Body of pancreas (tissue), 4 donors: ENCODE measurements at places on chromosomes 2 and 18. TPM values are rescaled to one million over a fixed set of nuclear protein-coding genes. Genes with fewer than 3 reads are reported as not detected.
A peak's percentile ranks its signal among the peaks of the same experiment; 100 is the strongest.

The C2orf66 gene
- 0.78 TPM for total RNA-seq

The ASB18 gene
- total RNA-seq, result not detected

The HOXD3 gene
- 0.26 TPM for total RNA-seq

The SERPINB13 gene
- total RNA-seq, result not detected

The SAG gene
- total RNA-seq, result not detected

DNA sequence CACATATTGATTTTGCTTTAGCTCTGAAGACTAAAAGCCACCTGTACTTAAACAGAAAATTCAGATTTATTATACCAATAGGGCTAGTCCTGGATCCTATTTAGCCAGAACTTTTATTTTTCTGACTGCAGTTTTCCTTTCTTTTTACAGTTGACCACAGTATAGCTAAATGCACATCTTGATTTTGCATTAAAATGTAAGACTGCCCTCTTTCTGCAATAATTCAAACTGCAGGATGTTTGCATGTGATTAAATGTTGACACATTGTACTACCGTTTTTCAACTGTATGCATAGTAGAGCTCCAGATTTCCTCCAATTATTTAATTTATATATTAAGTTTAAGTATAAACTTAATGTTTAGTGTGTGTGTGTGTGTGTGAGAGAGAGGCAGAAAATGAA is 1262.9 kb downstream of the SUCLG1 start:
- DNase-seq, result no peak

- no peak for DNase-seq
Observed at GRCh38 chr2:235716875-235717496, 223.1 kb downstream of the AGAP1 start.

- DNase-seq, result no peak
Observed at GRCh38 chr2:241509155-241509784, 886 bp upstream of the STK25 start.

DNA sequence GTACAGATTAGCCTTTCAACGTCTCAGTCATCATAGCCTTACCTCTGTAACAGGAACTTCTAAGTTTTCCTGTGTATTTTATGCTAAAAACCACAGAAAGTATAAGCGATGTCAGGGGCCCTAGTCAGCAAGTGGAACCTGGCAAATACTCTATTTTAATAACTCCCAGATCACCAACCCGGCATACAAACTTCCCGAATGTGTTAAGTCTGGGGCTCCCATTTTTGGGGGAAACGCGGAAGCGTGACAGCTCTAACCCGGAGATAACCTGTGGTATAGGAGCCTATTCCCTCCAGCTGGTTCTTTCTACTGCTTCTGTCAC is 574 bp downstream of the NIFK start:
- DNase-seq, result no peak

DNA sequence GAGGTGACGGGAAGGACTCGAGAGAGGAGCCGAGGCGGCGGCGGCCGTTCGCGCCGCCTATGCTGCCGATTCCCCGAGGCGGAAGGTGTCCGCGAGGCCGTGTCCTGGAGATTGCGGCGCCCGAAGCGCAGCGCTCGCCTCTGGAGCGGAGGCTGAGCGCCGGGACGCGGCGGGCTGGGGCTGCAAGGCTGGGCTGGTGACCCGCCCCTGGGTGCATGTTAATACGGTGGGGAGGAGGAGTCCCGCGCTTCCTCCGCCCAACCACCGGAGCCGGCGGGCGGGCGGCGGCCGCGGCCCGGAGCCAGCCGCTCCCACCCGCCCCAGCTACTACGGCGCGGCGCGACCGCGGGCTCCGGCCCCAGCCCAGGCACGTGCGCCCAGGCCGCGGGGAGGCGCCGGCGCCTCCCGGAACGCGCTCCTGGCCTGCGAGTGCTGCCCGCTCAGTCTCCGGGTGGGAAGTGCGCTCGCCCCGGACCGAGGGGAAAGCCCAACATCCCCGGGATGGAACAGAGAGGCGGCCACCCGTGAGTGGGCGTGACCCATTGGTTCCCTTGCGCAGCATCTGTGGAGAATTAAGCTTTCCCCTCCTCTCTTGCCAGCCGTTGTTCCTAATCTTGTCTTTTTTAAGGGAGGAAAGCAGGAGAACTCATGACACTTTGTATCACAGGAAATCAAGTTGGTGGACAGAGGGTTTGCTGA is at the start of gene DLGAP1:
DLGAP1 (minus strand) TSS at position 195 of the 699 bp plus-strand sequence.
- peak; percentile 72 for DNase-seq

DNA sequence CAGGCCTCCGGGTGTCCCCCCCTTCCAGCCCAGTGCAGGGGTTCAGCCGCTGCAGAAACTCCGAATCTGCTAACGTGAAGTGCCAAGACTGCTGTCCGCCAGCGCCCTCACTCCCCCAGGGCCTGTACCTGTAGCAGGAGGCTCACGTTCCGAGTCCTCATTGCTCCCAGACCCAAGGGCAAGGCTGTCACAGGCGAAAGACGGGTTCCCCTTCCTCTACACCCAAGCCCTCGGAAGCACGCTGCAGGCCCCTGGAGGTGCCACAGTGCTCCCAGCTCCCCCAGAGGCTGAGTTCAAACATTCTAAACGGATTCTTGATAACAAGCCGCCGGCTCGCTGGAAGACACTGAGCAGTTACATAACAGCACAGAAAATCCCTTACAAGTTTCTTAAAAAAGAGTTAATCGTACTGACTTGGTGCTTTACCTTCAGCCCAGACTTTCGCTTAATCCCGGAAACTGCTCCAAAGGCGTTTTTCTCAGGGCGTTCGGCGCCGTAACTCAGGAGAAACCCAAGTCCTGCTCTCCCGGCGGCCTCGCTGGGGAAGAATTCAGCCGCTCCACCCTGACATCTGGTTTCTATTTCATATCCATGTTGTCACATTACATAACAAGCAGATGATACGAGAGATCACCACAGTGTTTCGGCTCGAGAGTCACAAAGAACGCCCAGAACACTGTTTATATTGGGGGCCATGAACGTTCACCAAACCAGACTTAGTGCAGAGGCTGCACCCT is 92.0 kb downstream of the HDAC4 start:
- DNase-seq, result no peak
